IPS DF 6.9 (cell line): ENCODE measurements at places on chromosomes 1 and 21.
A peak's percentile ranks its signal among the peaks of the same experiment; 100 is the strongest.

DNA sequence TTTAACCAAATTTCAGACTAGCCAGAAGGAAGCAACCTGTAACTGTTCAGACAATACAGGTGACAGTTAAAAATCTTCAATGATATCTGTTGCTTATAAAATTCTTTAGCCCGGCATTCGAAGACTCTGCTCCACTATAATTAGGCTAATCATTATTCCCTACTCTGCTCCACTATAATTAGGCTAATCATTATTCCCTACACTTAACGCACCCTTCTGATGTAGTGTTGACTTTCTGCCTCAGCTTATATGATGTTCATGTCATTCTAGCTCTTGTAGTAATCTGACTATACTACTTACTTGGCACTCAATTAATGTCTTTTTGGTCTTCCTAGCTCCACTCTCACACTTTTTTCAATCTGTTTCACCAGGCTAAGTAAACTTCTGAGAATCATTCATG, 13.3 kb downstream of the TESK2 start:
- no peaks in the 10 kb centered on the region for H3K4me1 ChIP-seq
- no peak for DNase-seq
- no peaks in the 10 kb centered on the region for H3K27me3 ChIP-seq
- H3K36me3 ChIP-seq, result no peaks in the 10 kb centered on the region
- H3K27ac ChIP-seq, result no peak overlapping the region

- peaks cover 33% of the 10 kb centered on the region for H3K36me3 ChIP-seq
- no peak for DNase-seq
- no peak overlapping the region for H3K27ac ChIP-seq
- H3K4me1 ChIP-seq, result peaks cover 15% of the 10 kb centered on the region
- H3K4me3 ChIP-seq, result peak overlapping the region; percentile 88
Observed at GRCh38 chr1:1309251-1310108, 1.1 kb downstream of the PUSL1 start.

DNA sequence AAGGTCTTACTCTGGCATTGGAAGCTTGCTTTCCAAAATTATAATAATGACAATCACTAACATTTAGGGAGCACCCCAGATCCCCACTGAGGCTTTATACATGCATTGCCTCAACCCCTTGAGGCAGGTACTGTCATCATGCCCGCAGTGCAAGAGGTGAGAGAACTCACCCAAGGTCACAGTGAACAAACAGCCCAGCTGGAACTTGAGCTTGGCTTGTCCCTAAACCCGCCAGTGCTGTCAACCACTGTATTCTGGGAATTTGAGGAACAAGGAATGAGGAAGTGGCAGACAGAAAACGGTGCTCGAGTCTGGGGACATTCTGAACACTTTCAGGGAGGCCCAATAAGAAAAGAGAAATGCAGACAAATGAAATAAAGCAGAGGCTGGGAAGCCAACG, 34.6 kb upstream of the TLR5 start:
- no peaks in the 10 kb centered on the region for H3K4me1 ChIP-seq
- H3K27ac ChIP-seq, result no peak overlapping the region
- no peaks in the 10 kb centered on the region for H3K27me3 ChIP-seq

- no peak overlapping the region for H3K27ac ChIP-seq
- no peaks in the 10 kb centered on the region for H3K4me1 ChIP-seq
- no peak overlapping the region for H3K4me3 ChIP-seq
- DNase-seq, result no peak
Observed at GRCh38 chr1:3033040-3033789, 11.9 kb downstream of the ACTRT2 start.

- no peak overlapping the region for H3K4me3 ChIP-seq
- peaks cover 2% of the 10 kb centered on the region; the same call in 1 of the 2 replicates for H3K4me1 ChIP-seq
- H3K36me3 ChIP-seq, result no peaks in the 10 kb centered on the region
- H3K27ac ChIP-seq, result no peak overlapping the region
- no peak for DNase-seq
- H3K27me3 ChIP-seq, result no peaks in the 10 kb centered on the region
Observed at GRCh38 chr1:117665556-117666270, 59.9 kb downstream of the TENT5C start.

- no peak overlapping the region for H3K4me3 ChIP-seq
- DNase-seq, result no peak
- H3K36me3 ChIP-seq, result peaks cover 16% of the 10 kb centered on the region
- H3K27ac ChIP-seq, result no peak overlapping the region
Observed at GRCh38 chr1:109314795-109315194, 8.0 kb upstream of the MYBPHL start.

DNA sequence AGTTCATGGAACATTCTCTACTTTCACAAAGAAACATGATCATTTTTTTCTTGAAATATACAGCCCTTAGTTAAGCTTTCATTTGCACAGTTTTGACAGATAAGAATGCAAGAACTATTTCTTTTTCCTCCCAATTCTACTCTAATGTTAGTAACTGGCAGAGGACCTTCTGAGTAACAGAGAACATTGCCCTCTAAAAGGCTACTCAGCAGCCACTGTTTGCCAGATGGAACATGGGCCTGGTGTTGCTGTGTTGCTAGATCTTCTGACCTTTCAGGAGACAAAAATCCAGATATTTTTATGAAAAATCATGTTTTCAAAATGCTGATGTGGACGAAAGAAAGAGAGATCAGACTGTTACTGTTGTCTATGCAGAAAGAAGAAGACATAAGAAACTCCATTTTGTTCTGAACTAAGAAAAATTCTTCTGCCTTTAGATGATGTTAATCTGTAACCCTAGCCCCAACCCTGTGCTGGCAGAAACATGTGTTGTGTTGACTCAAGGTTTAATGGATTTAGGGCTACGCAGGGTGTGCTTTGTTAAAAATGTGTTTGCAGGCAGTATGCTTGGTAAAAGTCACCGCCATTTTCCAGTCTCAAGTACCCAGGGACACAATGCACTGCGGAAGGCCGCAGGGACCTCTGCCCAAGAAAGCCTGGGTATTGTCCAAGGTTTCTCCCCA, 2.9 kb upstream of the PRDX6 start:
- no peaks in the 10 kb centered on the region for H3K27me3 ChIP-seq
- no peak for DNase-seq
- no peak overlapping the region for H3K4me3 ChIP-seq
- H3K27ac ChIP-seq, result no peak overlapping the region

DNA sequence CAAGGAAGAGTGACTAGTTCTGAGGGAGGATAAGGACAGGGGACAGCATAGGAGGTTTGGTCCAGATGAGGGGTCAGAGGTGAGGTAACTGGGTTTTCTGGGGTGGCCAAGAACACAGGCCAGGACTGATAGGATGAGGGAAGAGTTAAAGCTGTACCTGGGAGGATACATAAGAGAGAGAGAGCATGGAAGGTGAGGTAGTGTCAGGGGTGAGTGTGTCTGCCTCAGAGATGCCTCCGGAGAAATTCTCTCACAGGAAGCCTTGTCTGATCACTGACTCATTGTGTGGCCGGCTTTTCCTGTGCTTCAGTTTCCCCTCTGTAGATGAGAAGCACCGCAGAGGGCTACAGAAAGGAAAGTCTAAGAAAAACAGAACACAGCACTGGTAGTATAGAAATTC, 40.2 kb downstream of the FASLG start:
- no peaks in the 10 kb centered on the region for H3K36me3 ChIP-seq
- H3K4me3 ChIP-seq, result no peak overlapping the region
- no peaks in the 10 kb centered on the region for H3K27me3 ChIP-seq
- no peak for DNase-seq

- no peaks in the 10 kb centered on the region for H3K27me3 ChIP-seq
- no peak overlapping the region for H3K27ac ChIP-seq
- no peak for DNase-seq
- H3K4me1 ChIP-seq, result no peaks in the 10 kb centered on the region
- no peak overlapping the region for H3K4me3 ChIP-seq
- H3K36me3 ChIP-seq, result no peaks in the 10 kb centered on the region
Observed at GRCh38 chr1:97306504-97306903, 584.9 kb downstream of the PTBP2 start.

- H3K36me3 ChIP-seq, result no peaks in the 10 kb centered on the region
- H3K27ac ChIP-seq, result no peak overlapping the region
- no peaks in the 10 kb centered on the region for H3K27me3 ChIP-seq
Observed at GRCh38 chr1:41313661-41314131, 47.5 kb upstream of the FOXO6 start.

DNA sequence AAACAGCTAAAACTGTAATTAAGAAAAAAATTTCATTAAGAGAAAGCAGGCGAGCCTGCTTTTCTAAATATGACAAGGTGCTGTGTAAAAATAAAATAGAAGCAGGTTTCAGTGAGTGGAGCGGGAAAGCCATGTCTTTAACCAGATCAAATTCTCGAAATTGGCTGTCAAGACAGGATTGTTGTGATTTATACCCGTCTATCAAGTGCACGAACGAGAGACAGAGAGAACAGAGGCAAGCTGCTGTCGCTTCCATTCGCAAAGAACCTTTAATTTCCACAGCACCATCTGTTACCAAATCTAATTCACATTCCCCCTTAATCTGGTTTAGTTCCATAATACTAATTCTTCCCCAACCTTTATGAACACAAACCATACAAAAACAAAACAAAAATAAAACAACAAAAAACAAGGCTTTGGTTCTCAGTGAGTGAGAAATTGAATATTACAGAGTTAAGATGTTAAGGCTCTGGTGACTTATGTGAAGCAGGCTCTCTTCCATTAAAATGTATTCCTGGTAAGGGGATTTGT, 35.0 kb downstream of the ESRRG start:
- no peaks in the 10 kb centered on the region for H3K36me3 ChIP-seq
- no peaks in the 10 kb centered on the region for H3K27me3 ChIP-seq
- H3K27ac ChIP-seq, result no peak overlapping the region
- no peaks in the 10 kb centered on the region for H3K4me1 ChIP-seq
- no peak overlapping the region for H3K4me3 ChIP-seq

GRCh38 chr1:63848733-63849132, 74.9 kb downstream of the ROR1 start:
- H3K27ac ChIP-seq, result no peak overlapping the region
- no peaks in the 10 kb centered on the region for H3K36me3 ChIP-seq
- H3K4me1 ChIP-seq, result peaks cover 3% of the 10 kb centered on the region; the same call in 1 of the 2 replicates
- no peak overlapping the region for H3K4me3 ChIP-seq
- H3K27me3 ChIP-seq, result no peaks in the 10 kb centered on the region
